ENCODE measurements at places on chromosomes 3 and 15.

- no peak for DNase-seq
Observed at GRCh38 chr3:194768586-194768985, 82.9 kb downstream of the FAM43A start.

DNA sequence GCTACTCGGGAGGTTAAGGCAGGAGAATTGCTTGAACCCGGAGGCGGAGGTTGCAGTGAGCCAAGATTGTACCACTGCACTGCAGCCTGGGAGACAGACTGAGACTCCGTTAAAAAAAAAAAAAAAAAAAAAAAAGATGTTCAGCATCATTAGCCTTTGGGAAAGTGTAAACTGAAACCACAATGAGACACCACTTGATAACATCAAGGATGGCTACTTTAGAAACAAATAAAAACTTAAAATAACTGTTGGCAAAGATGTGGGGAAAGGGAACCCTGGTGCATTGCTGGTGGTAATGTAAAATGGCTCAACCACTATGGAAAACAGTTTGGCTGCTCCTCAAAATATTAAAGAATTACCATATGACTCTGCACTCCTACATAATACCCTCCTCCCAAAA, 1.9 kb downstream of the LEO1 start:
- DNase-seq = no peak

GRCh38 chr3:184600685-184601377, 39.2 kb downstream of the EPHB3 start:
- DNase-seq = no peak

DNA sequence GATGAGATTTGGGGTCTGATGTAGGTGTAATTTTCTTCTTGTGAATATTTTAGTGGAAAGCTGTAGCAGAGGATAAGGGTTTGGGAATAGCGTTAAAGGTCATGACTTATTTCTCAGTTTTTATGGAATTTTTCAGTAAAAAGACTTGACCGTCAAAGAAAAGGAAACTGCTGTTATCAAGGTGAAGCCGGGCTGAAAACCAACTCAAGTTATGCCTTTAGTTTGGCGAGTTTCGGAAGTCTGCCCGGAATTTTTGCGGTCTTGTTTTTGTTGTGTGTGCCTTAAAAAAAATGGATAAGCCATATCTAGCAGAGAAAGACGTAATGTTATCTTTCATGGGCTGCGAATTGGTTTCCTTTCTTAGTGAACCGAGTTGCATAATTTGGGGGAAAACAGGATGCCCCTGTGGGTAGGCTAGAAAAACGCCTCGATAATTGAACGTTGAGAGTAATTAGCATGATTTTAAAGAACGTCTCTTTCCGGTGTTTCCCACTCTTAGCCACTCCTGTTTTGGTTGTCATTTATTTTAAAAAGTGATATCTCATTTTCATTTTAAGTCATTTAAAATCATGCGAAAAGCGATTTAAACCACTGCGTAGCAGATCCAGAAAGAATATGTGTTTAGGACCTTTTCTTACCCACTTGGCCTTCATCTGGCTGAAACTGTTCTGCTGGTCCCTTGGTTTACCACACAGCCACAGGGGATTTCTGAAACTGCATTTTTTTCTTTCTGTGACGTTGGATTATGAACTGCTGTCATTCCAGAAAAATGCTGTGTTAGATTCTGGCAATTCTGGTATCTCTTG, 1.1 kb downstream of the NFKBIZ start:
- DNase-seq = no peak

- DNase-seq = no peak
Observed at GRCh38 chr3:159787794-159788205, 200.8 kb upstream of the IL12A start.

- DNase-seq = no peak
Observed at GRCh38 chr3:69376731-69377130, 9.2 kb downstream of the FRMD4B start.

DNA sequence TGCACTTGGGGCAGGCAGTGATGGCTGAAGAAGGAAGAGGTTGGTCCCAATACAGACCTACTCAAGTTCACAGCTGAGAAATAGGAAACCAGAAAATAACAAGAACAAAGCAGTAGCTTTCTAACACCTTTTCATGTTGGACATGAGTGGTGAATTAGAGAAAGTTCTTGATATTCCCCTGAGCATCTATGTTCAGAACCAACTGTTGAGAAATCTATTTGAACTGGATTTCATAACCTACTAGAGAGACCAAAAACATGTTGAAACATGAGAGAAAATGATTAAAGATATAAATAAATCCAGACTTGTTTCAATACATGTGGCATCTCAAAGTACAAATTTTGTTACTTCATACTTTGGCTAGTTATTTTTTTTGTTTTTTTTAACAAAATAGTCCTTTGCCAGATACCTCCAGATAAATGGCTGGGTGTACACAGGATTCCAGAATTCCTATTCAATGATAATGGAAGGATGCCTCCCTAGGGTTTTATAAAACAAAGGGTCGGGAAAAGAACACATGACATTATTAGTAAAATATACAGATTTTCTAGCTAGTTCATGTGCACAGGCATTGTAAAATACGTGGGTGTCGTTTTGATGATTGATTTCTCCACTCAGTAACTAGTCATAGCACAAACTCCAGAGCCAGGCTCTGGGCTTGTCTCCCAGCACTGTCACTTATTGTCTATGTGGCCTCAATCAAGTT, 34.4 kb upstream of the TNFSF10 start:
- no peak for DNase-seq

- no peak for DNase-seq
Observed at GRCh38 chr3:169286992-169287391, 376.5 kb downstream of the MECOM start.

- no peak for DNase-seq
Observed at GRCh38 chr3:97647441-97647982, 117.0 kb upstream of the ARL6 start.

Data from HTR-8/SVneo (cell line).